ENCODE measurements at places on chromosomes 16 and 17. TPM values are rescaled to one million over a fixed set of nuclear protein-coding genes. Genes with fewer than 3 reads are reported as not detected.

Gene ABCA9
- 19.8 TPM for total RNA-seq

Gene RSL1D1
- 125 TPM for total RNA-seq

Gene KRTAP9-8
- total RNA-seq = not detected

Gene HIGD1B
- total RNA-seq = 5.4 TPM

Gene SOST
- not detected for total RNA-seq

Gene CD300H
- not detected for total RNA-seq

DNA sequence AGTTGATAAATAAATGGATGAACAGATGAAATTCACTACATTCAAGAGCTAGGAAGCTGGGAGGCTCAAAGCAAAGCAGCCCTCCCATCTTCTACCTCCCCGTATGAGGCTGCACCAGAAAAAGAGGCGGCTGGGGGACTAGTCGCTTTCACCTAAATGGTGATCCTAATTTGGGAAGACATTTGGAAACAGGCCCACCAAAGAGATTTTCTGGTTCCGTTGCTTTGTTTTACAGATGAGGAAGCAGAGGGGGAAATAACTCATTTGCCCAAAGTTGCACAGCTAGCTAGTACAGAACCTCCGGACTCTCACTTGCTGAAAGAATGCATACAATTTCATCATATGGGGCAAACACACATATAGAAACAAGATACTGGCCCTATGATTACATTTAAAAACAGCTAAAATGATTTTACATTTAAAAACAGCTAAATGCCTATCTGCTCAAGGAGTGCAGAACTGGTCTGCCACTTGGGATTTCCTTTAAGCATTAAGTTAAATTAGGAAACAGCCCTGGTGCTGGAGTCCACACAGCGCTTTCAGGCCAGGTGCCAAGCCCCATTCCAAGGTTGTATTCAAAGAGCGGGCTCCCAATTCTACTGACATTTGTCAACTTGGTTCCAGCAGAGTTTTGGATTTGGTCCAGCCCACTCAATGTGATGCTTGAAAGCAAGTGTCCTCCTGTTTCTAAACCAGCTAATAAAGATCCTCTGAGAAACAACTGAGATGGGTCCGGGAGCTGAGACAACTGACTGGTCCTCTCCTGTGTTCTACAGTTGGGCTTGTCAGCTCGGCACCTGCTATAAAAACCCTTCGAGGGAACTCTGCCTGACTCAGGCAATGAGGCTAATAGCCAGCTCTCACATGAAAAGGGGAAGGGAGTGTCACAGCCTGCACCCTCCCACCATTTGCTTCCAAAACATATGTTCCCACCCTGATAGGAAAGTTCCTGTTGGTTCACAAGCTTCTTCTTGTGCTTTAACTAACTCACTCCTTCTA is 11.7 kb downstream of the ERN1 start:
- H3K4me3 ChIP-seq = no peak overlapping the region
- no peaks in the 10 kb centered on the region for H3K27me3 ChIP-seq
- no peaks in the 10 kb centered on the region for H3K36me3 ChIP-seq
- DNase-seq = no peak

DNA sequence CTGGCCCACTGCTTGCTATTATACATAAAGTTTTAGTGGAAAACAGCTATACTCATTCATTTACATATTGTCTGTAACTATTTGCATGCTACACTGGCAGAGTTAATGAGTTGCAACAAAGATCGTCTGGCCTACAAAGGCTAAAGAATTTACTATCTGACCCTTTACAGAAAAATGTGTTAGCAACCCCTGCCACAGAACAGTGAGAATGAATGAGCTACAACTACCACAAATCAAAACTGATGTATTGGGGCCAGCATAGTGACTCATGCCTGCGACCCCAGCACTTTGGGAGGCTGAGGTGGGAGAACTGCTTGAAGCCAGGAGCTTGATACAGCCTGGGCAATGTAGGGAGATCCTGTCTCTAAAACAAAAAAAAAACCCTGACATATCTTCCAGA is 92.7 kb downstream of the MYH11 start:
- H3K36me3 ChIP-seq = peaks cover 98% of the 10 kb centered on the region
- H3K27me3 ChIP-seq = no peaks in the 10 kb centered on the region
- no peak overlapping the region for H3K4me3 ChIP-seq
- peak overlapping the region; percentile 74 for H3K27ac ChIP-seq
- H3K4me1 ChIP-seq = no peaks in the 10 kb centered on the region
- no peak for DNase-seq

Measured in esophagus muscularis mucosa (tissue), 4 donors.